Hepatic stellate cell (primary cell): ENCODE measurements at places on chromosomes 13 and 19.

- DNase-seq: no peak
Measured at GRCh38 chr13:49546561-49546960, 38.8 kb downstream of the RCBTB1 start.

GRCh38 chr13:101092985-101093384 is 323.3 kb downstream of the NALCN start:
- peak; percentile 12 for DNase-seq

GRCh38 chr19:6956573-6956972 is 64.7 kb downstream of the MBD3L2B start:
- no peak for DNase-seq

- DNase-seq: no peak
Measured at GRCh38 chr13:63307228-63307627, 1891.6 kb upstream of the PCDH20 start.
